ENCODE measurements at places on chromosomes 2 and 18.
A peak's percentile ranks its signal among the peaks of the same experiment; 100 is the strongest.

GRCh38 chr2:200090683-200091082, 135.3 kb downstream of the MAIP1 start:
- no peak for DNase-seq

GRCh38 chr2:30681022-30681421, 126.2 kb downstream of the CAPN13 start:
- no peak for DNase-seq

DNA sequence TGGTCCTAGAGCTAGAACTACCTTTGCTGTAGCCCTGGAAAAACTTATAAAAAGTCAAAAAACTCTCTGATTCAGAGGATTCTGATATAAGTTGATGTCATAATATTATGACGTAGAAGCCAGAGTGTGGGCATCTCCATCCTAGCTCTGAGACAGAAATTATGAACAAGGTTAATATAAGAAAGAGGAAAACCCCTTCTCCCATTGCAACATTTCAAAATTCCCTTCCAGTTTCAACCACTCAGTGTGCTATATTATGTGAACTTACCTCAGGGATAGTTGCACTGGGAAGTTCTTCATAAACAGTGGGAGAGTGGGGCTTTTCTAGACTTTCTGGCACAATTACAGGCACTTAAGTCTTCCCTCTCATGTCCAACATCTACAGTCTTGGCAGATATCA, 171.6 kb downstream of the PIK3C3 start:
- no peak for DNase-seq

GRCh38 chr2:214671319-214671885, 138.1 kb downstream of the BARD1 start:
- no peak for DNase-seq

DNA sequence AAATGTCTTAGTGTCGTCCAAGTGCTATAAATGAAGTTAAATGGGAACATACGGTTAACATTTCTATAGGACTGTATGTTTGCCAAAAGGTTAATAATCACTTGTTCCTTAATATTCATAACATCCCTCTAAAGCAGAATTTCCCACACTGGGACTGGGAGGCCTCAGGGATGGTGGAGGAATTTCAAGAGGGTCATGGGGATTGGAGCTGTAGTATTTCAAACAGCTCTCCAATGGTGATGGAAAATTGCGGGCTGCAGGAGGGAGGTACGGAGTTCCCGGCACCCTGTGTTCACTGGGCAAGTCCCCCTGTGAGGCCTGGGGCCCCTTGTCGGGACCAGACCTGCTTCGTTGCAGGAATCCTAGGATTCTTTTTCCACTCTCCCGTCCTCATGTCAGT, 39.8 kb upstream of the CTAGE1 start:
- no peak for DNase-seq

- peak; percentile 38 for DNase-seq
Measured at GRCh38 chr2:27074738-27075565, 3.5 kb upstream of the EMILIN1 start.
